Retinal pigment epithelial cell (primary cell): ENCODE measurements at places on chromosomes 12 and 14.

DNA sequence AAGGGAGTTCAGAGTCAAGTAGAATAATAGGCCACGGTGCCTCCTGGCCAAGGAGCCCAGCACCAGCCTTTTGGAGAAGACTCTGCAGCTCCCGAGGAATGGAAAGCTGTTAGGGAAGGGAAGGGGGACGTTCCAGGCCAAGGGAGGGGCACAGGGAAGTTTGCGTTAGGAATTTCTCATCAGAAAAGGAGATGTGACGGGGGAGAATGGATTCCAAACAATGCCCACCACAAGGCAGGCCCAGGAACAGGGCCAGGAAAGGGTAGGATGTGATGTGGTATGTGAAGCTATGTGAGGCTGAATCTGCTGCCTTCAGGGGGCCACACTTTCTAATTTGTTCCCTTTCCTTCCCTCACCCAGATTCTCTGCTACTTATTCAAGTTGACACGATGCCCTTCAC, 46.0 kb downstream of the DGLUCY start:
- no peak for DNase-seq

GRCh38 chr14:41986700-41987099, 380.0 kb downstream of the LRFN5 start:
- DNase-seq: no peak

DNA sequence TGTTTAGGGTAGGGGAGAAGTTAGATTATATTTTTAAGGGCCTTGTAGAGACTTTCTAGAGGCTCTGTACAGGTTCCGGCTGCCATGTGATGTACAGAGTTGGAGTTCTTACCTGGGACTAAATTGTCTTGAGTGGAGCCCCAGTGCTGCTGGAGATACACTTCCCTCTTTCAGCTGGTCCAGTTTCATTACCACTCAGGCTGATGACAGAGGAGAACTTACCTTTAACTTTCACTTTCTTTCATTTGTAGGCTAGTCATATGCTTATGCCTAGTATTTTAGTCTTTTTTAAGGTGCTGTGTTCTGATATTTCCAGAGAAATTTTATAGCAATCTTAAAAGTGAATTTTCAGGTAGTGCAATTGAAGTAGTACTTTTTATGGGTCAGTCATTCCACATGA, 117.3 kb downstream of the ERC1 start:
- DNase-seq: no peak

DNA sequence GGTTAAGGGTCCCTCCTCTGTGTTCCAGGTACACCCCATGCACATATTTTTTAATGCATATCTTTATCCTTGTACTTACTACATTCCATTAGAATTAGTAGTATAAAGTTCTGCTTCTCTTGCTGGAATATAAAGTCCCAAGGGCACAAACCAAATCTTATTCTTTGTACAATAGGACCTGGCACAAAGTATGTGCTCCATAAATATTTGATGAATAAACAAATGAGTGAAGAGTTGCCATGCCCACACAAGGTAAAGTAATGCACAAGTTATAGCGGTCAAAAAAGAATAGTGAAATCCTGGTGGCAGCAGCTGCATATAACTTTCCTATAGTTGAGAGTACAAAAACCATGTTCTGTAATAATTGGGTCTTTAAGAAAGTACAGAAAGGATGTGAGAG, 82.1 kb upstream of the BMP4 start:
- no peak for DNase-seq

- no peak for DNase-seq
Measured at GRCh38 chr12:61985830-61986229, 274.4 kb upstream of the USP15 start.

- DNase-seq: no peak
Measured at GRCh38 chr12:80282761-80283160, 161.3 kb upstream of the PTPRQ start.

- DNase-seq: no peak
Measured at GRCh38 chr12:114732426-114733030, 48.6 kb upstream of the TBX3 start.

DNA sequence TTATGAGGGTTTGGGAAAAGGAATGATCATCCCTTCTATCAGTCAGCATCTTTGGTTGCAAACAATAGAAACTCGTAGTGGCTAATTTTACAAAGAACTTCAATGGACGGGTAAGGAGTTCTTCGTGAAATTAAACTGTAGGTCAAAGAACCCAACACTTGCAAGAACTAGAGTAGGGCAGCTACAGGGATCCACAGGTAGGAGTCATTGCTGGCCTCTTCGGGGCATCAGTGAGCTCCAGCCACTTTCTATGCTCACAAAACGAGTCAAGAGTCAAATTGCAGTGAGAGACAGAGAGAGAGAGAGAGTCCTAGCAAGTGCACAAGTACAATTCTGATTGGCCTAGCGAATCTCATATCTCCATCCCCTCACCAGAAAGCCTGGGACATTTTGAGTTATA, 29.9 kb upstream of the OTX2 start:
- no peak for DNase-seq

- DNase-seq: no peak
Measured at GRCh38 chr12:7917392-7918267, 18.4 kb downstream of the SLC2A3 start.

DNA sequence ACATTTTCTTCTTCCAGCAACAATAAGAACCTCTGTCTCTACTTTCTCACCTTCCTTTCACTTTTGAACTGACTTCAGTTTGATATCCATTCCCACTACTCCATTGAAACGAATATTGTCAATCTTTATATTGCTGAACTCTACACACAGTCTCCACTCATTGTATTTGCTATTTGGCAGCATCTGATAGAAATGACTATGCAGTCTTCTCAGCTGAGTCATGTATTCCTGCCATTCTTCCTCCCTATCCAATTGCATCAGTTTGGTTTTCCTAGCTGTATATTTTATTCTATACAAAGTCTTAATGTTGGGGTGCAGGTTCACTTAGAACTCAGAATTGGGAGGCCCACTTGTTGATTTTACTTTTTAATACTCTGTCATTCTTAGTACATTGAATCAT, 107.5 kb upstream of the CPNE8 start:
- DNase-seq: no peak

DNA sequence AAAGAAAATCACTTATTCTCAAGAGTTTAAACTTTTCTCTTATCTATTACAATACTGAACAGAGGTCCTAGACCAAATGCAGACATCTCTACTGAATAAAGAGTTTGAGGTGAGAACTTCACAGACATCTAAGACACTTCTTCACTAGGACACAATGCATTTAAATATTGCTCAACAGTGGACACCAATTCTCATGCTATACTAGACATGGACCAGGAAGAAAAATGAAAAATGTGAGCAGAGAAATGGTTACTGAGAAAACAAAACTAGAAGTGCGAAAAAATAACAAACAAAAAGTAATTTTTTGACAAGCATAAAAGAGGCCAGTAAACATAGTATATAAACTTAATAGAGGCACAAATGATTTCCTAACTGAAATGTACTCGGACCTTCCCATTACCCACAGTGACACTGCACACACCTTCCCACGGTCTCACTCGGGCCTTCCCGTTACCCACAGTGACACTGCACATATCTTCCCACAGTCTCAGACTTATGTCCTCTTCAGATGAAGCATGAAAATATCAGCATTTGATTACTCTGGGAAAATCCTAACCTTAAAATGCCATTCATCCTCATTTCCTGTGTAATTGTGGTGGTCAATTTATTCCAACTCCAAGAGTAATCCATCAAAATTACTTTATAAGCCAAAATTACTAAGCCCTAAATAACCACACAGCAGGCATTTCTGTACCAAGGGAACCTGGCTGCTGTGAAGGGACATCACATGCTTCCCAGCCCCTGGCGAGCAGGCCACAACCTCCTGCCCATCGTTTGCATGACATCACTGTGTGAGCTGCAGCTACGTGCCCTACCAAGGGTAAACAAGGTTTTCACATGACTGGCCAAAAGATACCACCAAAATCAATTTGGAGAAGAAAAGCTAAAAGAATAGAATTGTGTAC, 6.4 kb downstream of the SLC15A4 start:
- peak; percentile 94 for DNase-seq

DNA sequence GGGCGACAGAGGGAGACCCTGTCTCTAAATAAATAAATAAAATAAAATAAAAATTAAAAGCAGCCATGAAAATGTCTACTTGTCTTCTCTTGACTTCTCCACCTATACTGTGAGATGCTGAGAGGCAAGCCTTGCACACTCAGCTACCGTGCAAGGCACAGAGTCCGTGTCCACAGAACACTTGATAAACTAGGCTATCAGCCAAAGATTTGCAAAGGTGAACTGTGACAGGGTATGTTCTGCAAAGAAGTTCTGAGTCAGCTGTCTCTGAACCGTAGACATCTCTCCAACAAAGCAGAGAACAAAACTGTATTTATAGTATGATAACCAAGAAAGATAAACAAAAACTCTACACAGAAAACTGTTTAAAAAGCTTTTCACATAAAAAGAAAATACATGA, 35.5 kb downstream of the STXBP6 start:
- no peak for DNase-seq

DNA sequence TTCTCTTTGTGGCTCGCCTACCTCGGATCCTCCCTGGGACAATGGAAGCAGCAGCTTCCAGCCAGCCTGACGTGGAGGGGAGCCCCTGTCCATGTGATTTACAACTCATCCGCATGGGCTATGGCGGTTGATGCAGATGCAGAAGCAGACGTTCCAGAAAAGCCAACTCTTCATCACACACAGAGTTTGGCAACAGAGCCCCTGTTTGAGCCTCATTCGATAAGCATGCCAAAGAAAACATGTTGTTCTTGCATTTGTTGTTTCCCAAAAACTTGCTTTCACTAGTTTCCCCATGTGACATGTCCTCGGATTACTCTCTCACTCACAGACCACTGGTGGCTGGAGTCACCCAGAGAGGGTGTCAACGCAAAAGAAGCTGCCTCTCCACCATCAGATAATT, 16.4 kb upstream of the TC2N start:
- no peak for DNase-seq

DNA sequence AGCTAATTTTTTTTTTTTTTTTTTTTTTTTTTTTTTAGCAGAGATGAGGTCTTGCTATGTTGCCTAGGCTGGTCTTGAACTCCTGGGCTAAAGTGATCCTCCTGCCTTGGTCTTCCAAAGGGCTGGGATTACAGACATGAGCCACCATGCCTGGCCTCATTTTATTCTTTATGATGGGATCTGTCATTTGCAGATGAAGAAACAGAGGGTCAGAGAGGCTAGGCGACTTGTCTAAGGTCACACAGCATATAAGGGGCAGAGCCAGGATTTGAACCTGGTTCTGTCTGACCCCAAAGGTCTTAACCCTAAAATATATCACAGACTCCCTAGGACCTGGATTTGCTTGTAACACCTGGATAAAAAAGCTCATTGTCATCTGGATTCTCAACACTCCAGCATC, 282.6 kb downstream of the KSR2 start:
- DNase-seq: no peak

- DNase-seq: no peak
Measured at GRCh38 chr12:6333029-6333428, 8.8 kb downstream of the TNFRSF1A start.

- no peak for DNase-seq
Measured at GRCh38 chr12:14773685-14774073, 29.6 kb downstream of the WBP11 start.

DNA sequence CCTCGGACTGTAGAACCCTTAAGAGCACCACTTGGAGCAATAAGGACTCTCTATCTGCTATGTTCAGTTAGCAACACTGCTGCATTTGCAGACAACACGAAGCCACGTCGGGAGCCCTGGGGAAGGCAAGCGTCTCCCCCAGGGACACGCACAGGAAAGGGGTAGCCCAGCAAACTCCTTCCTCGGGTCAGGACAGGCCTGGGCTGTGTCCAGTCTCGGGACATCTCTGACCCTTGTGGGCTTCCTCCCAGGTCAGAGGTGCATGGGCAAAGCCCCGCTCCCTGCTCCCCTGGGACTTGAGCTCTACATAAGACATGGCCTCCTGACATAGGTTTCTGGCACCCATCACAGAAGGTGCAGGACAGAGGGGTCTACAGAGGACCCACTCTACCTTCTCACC, 119.5 kb downstream of the PIWIL1 start:
- DNase-seq: no peak

DNA sequence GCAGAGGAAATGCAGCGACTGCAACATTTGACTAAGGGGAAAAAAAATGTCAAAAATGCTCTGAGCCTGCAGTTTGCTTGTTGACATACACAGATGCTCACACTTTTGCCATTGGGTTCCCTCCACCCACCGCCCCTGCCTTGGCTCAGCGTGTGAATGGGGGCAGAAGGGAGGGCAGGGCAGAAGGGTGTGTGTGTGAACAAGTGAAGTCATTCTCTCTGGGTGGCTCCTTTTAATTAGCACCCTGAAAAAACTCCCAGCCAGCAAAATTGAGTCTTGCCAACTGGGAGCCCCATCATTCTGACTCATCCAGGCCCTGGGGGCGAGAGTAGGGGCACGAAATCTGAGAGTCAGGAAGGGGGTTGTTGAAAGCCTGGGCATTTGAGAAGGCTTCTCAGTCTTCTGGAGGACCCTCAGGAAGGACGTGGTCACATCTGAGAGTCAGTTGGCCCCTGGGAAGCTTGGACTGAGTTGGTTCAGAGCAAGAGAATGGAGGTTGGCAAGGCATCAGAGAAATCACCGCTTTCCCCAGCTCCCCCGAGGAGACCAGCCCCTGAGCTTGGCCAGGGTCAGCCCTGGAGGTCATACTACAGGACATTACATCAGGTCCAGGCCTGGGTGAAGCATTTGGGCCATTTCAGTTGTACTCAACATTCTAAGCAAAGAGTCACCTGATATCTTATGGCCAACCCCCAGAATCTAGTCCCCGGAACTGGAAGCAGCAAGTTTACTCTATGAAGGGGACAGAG, 22.7 kb upstream of the KRT78 start:
- DNase-seq: peak; percentile 86

GRCh38 chr14:103775506-103775905, 59.9 kb downstream of the ZFYVE21 start:
- no peak for DNase-seq

DNA sequence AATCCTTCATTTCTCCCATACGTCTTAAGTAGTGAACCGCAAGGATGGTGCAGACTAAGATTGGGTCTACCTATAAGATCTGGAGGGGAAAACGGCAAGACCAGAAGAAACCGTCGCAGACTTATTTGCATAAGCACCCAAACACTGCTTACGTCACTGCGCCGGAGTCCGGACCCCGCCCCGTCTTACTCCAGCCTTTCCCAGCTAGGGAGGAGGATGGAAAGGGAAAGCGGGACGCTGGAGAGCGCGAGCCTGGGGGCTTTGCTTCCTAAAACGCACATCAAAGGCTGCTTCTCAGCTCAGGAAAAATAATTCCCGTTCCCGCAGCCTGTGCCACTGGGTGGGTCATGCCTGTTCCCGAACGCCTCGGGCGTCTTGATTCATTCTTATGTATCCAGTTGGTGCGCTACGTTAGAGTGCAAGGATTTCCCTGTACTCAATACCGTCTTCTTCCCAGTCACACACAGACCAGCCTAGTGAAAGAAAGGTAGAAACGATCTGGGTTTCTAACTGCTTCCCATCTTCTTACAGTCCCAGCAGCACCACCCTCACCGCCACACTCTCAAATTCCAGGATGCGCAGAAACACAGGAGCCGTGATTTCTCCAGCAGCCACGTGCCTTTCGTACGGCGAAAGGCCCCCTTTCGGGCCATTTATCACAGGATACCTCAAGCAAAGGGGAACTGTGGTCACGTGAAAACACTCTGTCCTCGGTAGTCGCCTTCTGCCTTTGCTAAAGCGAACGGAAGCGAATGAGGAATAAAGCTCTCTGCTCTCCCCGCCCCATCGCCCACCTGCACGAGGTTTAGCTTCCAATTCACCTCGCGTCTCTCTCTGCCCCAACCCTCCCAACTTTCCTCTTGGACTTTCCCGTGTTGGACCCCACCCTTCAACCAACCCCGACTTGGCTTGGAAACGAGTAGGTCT, 1.1 kb downstream of the SLC6A15 start:
- DNase-seq: peak; percentile 77

GRCh38 chr12:53062977-53063707, 13.3 kb downstream of the TNS2 start:
- DNase-seq: no peak
